ENCODE measurements at places on chromosomes 13 and 19.

GRCh38 chr13:19860884-19861655 lies 2.4 kb downstream of the ZMYM5 start:
- DNase-seq: no peak

GRCh38 chr13:60647547-60647946 lies 250.5 kb downstream of the TDRD3 start:
- no peak for DNase-seq

DNA sequence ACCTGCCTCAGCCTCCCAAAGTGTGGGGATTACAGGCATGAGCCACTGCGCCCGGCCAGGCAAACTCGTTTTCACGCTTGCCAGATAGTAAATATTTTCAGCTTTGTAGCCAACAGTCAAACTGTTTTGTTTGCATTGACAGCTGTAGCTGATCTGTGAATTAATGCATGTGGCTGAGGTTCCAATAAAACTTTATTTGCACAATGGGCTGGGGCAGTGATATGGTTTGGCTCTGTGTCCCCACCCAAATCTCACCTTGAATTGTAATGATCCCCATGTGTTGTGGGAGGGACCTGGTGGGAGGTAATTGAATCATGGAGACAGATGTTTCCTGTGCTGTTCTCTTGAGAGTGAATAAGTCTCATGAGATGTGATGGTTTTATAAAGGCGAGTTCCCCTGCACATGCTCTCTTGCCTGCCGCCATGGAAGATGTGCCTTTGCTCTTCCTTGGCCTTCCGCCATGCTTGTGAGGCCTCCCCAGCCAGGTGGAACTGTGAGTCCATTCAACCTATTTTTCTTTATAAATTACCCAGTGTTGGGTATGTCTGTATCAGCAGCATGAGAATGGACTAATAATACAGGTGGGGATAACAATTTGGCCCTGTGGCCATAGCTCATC lies 22.4 kb upstream of the RANBP3 start:
- no peak for DNase-seq

GRCh38 chr13:102729560-102730270 lies 34.9 kb upstream of the METTL21C start:
- DNase-seq: no peak

GRCh38 chr19:46254776-46255175 lies 25.2 kb downstream of the IGFL1 start:
- DNase-seq: no peak

DNA sequence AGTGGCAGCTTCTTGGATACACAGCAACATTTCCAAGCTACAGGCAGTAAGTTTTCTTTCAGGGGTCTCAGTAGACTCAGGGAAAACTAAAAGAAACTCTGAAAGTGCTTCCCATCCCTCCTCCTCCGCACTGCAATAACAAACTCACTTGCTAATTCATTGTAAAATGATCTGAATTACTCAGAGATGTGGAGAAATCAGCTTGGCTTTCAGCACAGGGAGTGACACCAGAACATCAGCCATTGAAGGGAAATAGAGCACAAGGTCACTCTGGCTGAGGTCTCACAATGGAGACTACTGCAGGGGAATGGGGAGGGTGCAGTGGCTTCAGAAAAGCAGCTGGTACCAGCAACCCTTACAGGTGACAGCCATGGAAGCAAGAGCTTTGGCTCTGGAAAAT lies 137.3 kb upstream of the SERP2 start:
- no peak for DNase-seq

- no peak for DNase-seq
Measured at GRCh38 chr19:18193388-18194180, 566 bp downstream of the MPV17L2 start.

- no peak for DNase-seq
Measured at GRCh38 chr19:1019616-1019961, 1.3 kb downstream of the TMEM259 start.

GRCh38 chr13:29532116-29532515 lies 63.4 kb downstream of the SLC7A1 start:
- DNase-seq: no peak

GRCh38 chr13:73138638-73139491 lies 80.1 kb downstream of the KLF5 start:
- no peak for DNase-seq

- no peak for DNase-seq
Measured at GRCh38 chr19:43774103-43774939, 6.5 kb downstream of the KCNN4 start.

- DNase-seq: no peak
Measured at GRCh38 chr19:33715462-33715861, 81.2 kb upstream of the KCTD15 start.

DNA sequence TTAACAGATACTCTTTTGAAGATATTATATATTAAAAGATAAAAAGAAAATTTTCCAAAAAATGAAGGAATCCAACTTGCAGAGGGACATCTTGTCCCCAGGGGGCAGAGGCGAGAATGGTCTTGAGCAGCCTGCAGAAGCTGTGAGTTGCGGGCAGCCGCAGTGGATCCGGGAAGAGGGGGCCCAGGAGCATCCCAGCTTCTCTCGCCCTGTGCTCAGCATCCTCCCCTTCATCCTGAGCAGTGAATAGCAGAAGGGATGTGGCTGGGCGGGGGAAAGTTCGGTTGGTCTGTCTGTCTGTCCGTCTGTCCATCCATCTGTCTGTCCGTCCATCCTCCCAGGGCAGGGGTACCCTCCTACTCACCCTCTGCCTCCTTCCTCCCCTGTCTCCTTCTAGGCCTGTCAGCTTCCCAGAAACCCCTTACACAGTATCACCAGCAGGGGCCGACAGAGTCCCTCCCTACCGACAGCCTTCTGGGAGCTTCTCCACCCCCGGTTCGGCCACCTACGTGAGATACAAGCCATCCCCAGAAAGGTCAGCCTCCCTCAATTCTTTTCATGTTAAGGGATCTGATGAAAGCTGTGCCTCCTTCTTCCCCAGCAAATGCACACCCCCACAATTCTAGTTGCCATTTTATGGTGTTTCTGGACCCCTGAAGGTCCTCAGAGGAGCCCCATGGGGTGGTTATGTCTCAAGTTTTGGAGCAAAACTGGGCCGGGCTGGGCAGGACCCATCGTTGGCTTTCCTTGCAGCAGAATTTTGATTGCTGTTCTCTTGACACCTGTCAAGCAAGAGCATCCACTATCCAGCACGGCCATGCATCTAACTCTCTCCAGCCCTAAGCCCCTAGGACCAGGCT lies 81.6 kb downstream of the DPF1 start:
- peak; percentile 5 for DNase-seq

- no peak for DNase-seq
Measured at GRCh38 chr19:35433448-35433847, 14.6 kb upstream of the FFAR2 start.
